Activated CD8-positive, alpha-beta memory T cell treated with anti-CD3 and anti-CD28 coated beads, Interleukin-2, amount 50 U/mL, for 48 hours (primary cell): ENCODE measurements at places on chromosomes 1 and 21.
A peak's percentile ranks its signal among the peaks of the same experiment; 100 is the strongest.

DNA sequence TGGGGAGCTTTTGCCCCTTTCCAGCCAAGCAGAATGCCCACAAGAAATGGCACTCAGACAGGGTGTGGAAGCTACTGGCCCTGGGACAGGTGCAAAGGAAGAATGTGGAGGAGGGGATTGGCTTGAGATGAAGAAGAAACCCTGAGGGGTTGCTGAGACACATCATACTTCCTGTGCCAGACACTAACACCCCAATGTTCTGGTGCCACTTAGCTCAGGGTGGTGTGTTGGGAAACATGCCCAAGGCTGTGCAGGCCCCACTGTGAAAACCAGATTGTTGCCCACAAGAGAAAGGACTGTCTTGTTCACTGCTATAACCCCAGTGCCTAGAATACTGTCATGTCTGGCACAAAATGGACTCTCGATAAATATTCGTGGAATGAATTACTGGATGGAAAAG is 9.9 kb upstream of the PAQR6 start:
- DNase-seq = no peak

DNA sequence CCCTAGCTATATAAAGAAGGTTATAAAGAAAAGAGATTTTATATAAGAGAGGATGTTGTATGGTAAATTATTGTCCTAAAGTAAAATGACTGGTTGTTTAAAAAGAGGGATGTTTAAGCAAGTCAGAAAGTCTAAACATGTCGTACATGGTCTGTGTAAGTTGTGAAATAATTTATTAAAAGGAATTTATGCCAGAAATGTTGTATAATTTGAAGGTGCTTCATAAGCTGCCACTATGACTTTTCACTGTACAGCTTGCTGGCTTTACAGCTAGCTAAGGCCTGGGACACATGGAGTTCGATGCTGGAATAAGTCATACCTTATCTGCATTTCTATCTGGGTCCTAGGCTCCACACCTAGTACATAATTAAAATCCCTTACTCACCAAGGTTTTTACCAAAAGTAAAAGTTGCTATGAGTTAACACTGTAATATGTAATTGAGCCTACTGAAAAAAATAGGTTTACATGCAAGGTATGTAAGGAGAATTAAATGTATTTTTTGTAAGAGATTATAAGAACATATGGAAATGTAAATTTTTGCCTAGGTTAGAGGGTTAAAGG is 59.0 kb upstream of the EDEM3 start:
- DNase-seq = no peak

DNA sequence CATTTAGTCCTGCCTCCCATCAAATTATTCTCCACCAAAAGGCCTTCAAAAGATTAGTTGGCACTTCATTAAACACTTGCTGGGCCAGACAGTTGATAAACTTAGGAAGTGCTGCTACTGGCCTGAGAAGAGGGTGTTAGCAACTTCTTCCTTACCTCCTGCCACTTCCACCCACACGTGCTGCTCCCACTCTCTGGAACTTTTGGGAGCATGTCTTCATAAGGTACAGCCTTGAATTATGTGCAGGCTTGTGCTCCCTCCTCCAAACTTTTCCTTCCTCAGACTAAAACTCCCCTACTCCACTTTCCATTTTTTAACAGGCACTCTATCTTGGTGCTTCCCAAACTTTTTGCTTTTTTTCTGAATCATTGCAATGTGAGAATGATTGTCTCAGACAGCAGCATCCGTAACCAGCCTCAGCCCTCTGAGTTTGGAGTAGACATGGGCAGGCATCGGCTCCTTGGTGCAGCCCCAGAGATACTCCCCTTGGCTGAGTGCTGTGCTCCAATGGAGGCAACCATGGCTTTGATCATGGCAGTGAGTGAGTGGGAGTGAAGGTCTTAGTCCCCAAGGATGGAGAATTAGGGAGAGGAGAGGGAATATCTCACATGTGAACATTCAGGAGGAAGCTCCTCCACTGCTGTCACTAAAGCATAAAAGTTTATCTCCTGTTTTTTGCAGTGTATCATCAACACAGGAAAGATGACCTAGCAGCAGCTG is 8.7 kb upstream of the LELP1 start:
- DNase-seq = no peak

DNA sequence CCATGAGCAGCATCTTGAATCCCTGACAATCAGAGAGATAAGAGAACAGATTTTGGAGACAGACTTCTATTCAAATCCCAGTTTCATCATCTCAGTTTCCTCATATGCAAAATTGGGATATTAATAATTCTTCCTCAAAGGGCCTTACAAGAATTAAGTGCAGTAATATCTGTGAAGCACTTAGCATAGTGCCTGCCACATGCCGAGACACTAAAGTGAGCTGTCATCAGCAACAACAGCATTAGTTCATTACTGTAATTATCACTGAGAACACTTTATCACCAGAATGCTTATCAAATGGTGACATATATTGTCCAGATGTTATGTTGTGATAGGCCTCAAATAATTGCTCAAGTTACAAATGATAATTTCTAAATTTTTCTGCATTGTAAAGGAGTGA is 922 bp upstream of the FCRLB start:
- no peak for DNase-seq

GRCh38 chr1:41371630-41372599 is 10.7 kb downstream of the FOXO6 start:
- DNase-seq = no peak

GRCh38 chr1:99627615-99628014 is 18.3 kb upstream of the PALMD start:
- DNase-seq = no peak

DNA sequence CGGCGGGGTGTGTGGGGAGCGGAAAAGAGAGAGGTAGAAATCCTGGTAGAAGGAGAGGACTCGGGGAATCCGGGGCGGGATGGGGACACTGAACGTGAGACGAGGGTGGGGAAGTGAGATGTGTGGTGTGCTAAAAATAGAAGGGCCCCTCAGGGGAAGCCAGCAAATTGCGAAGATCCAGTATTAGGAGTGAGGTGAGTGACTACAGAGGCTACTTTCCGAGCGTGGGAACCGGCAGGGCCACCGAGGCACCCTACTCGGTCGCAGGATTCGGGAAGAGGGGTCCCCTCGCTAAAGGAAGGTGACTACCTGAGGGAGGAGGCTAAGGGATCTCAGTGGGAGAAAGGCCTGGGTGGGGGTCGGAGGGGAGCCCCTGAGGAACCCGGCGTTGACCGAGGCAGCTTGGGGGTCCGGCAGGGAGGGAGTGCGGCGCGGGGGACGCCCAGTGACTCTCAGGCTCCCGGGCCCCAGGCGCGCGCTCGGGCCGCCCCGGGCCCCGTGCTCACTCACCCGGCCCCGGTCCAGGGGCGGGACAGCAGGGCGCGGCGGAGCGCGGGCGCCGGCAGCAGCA is 318 bp downstream of the ALDH4A1 start:
- DNase-seq = peak; percentile 63

DNA sequence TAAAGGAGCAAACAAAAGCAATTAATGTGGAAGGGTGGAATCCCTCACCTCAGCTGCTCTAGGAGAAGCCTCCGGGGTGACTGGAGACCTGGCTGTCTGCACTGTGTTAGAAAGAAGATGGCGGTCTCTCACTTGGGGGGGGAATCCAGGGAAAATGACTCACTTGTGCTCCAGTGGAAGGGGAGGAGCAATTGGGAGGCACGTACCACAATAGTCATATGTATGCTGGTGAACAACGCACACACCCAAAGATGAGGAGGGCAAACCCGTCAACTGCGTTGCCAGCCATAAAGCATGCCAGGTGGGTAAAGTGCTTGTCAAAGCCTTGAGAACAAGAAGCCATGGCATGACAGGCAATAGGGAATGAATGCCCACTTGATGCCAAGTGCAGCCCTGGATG is 22.1 kb downstream of the PLEKHA6 start:
- DNase-seq = no peak

DNA sequence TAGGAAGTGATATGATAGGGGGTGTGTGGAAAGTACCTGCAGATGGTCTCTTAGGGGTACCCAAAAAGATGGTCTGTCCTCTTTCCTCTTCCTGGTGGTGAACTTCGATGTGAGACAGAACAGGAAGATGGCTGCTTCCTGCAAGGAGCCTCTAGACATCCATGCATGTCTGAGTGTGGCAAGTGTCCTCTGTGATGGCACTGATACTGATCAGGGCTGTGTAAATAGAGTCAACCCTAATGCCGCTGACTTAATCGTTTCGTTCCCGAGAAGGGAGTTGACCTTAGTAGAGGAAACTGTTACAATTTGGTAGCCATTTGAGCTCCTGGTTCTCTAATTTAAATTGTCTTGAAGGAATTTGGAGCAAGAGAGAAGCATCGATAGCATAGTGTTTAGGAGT is 168.6 kb downstream of the VPS13D start:
- DNase-seq = no peak

DNA sequence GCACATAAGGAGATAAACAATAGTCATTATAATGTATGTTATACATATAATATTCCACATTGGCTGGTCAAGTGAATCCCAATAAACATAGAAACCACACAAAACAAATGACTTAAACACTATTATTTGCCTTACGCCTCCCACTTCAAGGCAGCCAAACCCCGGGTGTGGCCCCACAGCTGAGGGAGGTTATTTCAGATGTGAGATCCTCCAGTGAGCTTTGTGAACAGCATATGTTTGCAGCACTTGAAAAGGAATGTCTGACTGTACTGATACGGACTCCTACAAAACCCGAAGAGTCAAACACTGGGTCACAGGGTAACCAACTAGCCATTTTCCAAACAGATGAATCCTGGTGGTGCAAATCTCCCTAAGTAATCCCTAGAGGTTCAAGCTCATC is 27.1 kb upstream of the DISP1 start:
- no peak for DNase-seq

DNA sequence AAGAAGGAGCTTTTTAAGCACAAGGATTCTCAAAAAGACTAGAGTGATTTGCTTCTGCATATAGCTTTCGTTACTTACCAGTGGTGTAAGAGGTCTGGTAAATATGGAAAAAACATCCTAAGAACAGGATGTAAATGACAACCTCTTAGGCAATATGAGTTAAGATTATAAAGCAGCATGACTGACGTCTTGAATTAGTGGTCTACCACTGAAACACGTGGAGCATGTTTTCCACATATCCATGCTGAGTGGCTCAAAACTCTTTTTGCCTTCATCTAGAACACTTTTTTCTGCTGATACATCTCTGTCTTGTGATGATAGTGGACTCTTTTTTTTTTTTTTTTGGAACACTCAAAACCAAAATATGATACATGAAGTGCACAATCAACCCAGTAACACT is 44.6 kb downstream of the RCAN1 start:
- DNase-seq = no peak
